Uterine smooth muscle cell (primary cell): ENCODE measurements at places on chromosomes 11 and 22. TPM values are rescaled to one million over a fixed set of nuclear protein-coding genes. Genes with fewer than 3 reads are reported as not detected.

Gene PARVG
- total RNA-seq = not detected in 2 replicates

Gene AQP11
- total RNA-seq = 2.5 and 9.1 TPM in 2 replicates

Gene CCDC89
- 4.0 and 7.9 TPM in 2 replicates for total RNA-seq

Gene APBB1
- total RNA-seq = 45.4 and 50.5 TPM in 2 replicates

Gene RGL4
- under 0.01 TPM in 1 of 2 replicates, not detected in the other for total RNA-seq

Gene KRTAP5-9
- total RNA-seq = not detected in 2 replicates

Gene GLB1L3
- total RNA-seq = not detected in 2 replicates

Gene CCDC87
- 0.11 and 0.25 TPM in 2 replicates for total RNA-seq

Gene KCNE3
- total RNA-seq = 0.22 and 5.2 TPM in 2 replicates

Gene ALDH3B2
- not detected in 2 replicates for total RNA-seq

Gene FGF3
- total RNA-seq = not detected in 2 replicates

Gene CCDC85B
- 93.9 and 99.7 TPM in 2 replicates for total RNA-seq

Gene NRIP3
- total RNA-seq = 37.9 and 90.8 TPM in 2 replicates

Gene PGR
- 3.7 and 4.1 TPM in 2 replicates for total RNA-seq

Gene KIRREL3
- 2.6 and 2.9 TPM in 2 replicates for total RNA-seq

Gene ARHGAP42
- 6.3 and 11.5 TPM in 2 replicates for total RNA-seq

Gene TRIM51
- total RNA-seq = not detected in 2 replicates

Gene NAA40
- total RNA-seq = 7.3 and 8.7 TPM in 2 replicates

Gene GTSE1
- total RNA-seq = 4.2 and 16.8 TPM in 2 replicates

Gene GGTLC2
- total RNA-seq = not detected in 2 replicates

Gene CASTOR1
- 3.0 and 7.7 TPM in 2 replicates for total RNA-seq

Gene DRICH1
- 0.11 TPM in 1 of 2 replicates, not detected in the other for total RNA-seq

Gene NECTIN1
- 1.1 and 3.4 TPM in 2 replicates for total RNA-seq

Gene OR2D2
- 0.50 and 1.5 TPM in 2 replicates for total RNA-seq

Gene ABCC8
- not detected in 2 replicates for total RNA-seq

Gene MRGPRE
- not detected in 2 replicates for total RNA-seq

Gene SPON1
- total RNA-seq = under 0.01 and 0.12 TPM in 2 replicates

Gene MGAT3
- total RNA-seq = under 0.01 TPM in 1 of 2 replicates, not detected in the other

Gene TCN1
- total RNA-seq = not detected in 2 replicates

Gene CYTH4
- total RNA-seq = 0.12 and 0.33 TPM in 2 replicates

Gene LDHAL6A
- total RNA-seq = not detected in 2 replicates

Gene HSD17B12
- total RNA-seq = 67.8 and 103 TPM in 2 replicates

Gene PPFIA1
- total RNA-seq = 34.6 and 45.4 TPM in 2 replicates

Gene FAM111A
- 47.1 and 64.7 TPM in 2 replicates for total RNA-seq

Gene MMP8
- total RNA-seq = 0.11 TPM in 1 of 2 replicates, not detected in the other

Gene LARGE2
- total RNA-seq = not detected in 2 replicates

Gene PLAAT2
- 0.12 TPM in 1 of 2 replicates, not detected in the other for total RNA-seq

Gene TALDO1
- total RNA-seq = 117 and 152 TPM in 2 replicates

Gene ADM
- total RNA-seq = 187 and 204 TPM in 2 replicates

Gene GPR83
- total RNA-seq = under 0.01 TPM in 1 of 2 replicates, not detected in the other

Gene CDC42BPG
- total RNA-seq = 0.11 and 0.12 TPM in 2 replicates

Gene POU2AF2
- total RNA-seq = not detected in 2 replicates

Gene MYRF
- total RNA-seq = 0.25 and 0.55 TPM in 2 replicates

Gene GNAZ
- 11.6 and 11.8 TPM in 2 replicates for total RNA-seq

Gene SAA1
- total RNA-seq = 0.33 TPM in 1 of 2 replicates, not detected in the other
